ENCODE measurements at places on chromosomes 1 and 21.

DNA sequence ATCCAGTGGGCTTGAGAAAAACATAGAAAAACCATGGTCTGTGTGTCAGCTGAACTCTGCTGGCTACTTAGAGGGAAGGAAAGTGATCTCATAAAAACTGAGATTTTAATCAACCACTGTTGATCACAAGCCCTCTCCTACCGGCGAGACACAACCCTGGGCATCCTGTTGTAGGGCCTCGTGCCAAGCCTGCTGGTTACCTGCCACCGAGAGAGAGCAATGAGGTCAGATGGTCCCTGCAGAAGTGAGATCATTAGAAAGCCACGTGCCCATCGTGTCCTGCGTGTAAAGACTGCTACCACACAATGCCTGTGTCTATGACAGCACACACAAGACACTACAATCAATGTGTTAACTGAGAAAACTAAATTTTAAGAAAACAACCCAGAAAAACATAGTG, 41.7 kb upstream of the GPR153 start:
- no peak for DNase-seq

GRCh38 chr1:164263540-164263939, 295.4 kb upstream of the PBX1 start:
- DNase-seq, result no peak

GRCh38 chr1:84107955-84108354, 36.1 kb upstream of the PRKACB start:
- no peak for DNase-seq

DNA sequence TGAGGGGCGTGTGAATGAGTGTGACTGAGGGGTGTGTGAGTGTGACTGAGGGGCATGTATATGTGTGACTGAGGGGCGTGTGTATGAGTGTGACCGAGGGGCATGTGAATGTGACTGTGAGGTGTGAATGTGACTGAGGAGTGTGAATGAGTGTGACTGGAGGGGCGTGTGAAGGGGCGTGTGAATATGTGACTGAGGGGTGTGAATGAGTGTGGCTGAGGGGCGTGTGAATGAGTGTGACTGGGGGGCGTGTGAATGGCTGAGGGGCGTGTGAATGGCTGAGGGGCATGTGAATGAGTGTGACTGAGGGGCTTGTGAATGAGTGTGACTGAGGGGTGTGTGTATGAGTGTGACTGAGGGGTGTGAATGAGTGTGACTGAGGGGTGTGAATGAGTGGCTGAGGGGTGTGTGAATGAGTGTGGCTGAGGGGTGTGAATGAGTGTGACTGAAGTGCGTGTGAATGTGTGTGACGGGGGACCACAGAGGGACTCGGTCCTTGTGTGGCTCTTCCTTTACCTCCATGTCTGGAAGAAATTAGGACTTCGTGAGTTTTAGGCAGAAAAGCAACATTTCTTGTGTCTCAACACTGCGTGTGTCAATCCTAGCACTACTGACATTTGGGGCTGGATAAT, 105.8 kb downstream of the GLIS1 start:
- DNase-seq, result no peak

DNA sequence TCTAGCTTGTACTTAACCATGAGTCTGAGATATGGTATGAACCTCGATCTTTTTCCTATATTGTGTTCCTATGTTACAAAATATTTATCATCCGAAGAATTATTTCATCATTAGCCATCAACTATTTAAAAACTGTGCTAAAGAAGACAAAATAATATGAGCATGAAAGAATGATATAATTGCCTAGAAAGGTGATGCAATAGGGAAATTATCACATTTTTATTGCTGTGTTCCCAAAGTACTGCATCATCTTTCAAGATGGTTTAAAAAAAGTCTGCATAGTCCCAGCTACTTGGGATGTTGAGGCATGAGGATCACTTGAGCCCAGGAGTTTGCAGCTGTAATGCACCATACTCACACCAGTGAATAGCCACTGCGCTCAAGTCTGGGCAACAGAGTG, 126.7 kb downstream of the APP start:
- DNase-seq, result no peak

- DNase-seq, result no peak
Observed at GRCh38 chr21:35677298-35677841, 383.0 kb downstream of the SETD4 start.

Measured in KG1 (cell line).